ENCODE measurements at places on chromosomes 7 and 10.

GRCh38 chr10:92848441-92849233 is at the start of gene EXOC6:
Gene EXOC6, plus strand, starts transcription at chr10:92848520. Its CDS starts 14 bp downstream, at chr10:92848534.
- DNase-seq: peak; percentile 81

GRCh38 chr10:46018453-46019176 is 11.8 kb downstream of the NCOA4 start:
- DNase-seq: no peak

GRCh38 chr7:145020454-145020853 is 184.6 kb upstream of the TPK1 start:
- no peak for DNase-seq

- DNase-seq: no peak
Measured at GRCh38 chr7:156764016-156764669, 123.6 kb downstream of the RNF32 start.

DNA sequence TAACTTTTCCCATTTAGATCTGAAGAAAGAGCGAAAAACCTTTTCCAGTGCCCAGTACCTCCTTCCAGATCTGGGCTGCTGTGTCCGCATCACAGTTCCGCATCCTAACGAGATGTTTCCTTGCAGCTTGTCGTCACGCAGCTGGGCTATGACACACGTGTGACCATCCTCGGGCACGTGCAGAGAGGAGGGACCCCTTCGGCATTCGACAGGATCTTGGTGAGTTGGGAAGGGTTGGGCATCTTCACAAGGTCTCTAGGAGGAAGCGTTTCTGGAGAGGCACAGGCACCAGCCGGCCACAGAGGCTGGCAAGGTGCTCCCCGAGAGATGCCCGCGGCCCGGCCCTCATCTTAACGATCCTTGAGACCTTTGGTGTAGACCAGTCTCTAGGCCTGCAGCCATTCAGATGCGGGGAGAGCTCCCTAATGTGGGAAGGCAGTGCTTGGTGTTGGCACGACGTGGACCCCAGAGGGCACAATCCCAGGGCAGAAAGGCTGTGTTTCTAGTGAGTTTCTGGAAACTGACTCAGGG is 41.3 kb downstream of the PFKP start:
- DNase-seq: no peak

- no peak for DNase-seq
Measured at GRCh38 chr10:124339119-124340032, 79.3 kb downstream of the OAT start.

DNA sequence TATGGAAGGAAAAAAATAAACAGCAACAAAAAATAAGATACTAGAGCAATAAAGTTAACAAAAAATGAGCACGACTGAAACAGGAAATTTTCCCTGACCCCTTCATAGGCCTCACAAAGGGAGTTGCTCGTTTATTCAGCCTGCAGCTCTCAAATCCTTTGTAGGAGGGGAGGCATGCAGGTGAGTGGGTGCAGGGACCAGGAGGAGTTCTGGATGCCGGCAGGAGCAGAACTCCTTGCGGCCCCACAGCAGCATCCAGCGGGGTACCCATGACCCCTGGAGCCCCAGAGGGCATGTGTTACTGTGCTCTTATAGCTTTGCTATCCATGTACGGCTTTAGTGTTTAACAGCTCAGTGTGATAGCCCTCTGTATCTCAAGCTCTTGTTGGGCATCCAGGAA is 5.8 kb downstream of the TAS2R39 start:
- DNase-seq: no peak

GRCh38 chr10:101155896-101156295 is 24.8 kb downstream of the TLX1 start:
- no peak for DNase-seq

DNA sequence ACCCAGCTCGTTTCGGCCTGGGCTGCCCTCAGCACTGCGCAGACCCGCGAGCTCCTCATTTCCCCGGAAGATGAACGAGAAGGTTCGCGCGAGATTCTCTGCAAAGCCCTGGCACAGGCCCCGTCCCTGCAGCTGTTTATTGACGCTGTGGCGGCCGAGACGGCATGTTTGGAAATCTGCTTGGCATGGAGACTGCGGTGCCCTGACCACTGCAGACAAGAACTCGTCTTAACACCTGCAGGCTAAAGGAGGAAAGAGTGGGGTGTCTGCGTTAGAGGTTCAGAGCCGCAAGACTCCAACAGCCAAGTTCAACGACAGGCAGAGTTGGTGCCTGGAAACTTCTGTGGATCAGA is 125.6 kb downstream of the DNAJB6 start:
- DNase-seq: no peak

- DNase-seq: no peak
Measured at GRCh38 chr10:90920986-90921666, at the start of gene ANKRD1. Gene ANKRD1, minus strand, starts transcription at chr10:90921087. Its CDS starts 60 bp downstream, at chr10:90921027.

DNA sequence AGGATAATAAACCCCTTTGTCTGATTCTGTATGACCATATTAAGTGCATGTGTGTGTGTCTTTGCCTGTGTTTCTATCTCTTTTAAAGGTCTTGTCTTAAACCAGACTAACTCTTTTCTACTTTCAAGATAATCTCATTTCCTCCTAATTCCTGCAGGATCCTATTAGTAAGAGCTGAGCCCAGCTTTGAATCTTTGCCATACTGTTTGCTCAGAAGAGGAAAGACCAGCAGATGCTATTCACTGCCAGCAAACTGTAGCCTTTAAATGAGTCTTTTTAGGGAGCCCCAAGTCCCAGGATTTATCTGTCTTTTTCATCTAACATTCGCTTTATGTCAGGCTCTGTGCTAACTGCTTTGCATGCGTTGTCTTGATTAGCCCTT is 2.9 kb downstream of the GPR158 start:
- DNase-seq: no peak

- no peak for DNase-seq
Measured at GRCh38 chr10:103493916-103494877, 692 bp downstream of the NEURL1 start.

- no peak for DNase-seq
Measured at GRCh38 chr10:21230219-21230618, 295.3 kb downstream of the SKIDA1 start.

DNA sequence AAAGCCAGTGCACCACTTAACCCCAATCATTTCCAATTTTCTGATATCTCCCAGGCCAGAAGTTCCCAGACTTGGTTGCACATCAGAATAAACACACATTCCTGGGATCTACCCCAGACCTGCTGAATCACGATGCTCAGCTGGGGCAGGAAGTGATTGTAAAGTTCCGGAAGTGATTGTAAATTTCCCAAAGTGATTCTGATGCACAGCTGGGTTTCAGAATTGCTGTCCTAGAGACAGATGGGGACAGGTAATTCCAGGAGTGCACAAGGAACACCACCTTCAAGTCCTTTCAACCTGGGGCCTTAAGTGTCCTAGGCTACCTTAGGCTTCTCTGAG is 104.2 kb upstream of the EEPD1 start:
- no peak for DNase-seq

DNA sequence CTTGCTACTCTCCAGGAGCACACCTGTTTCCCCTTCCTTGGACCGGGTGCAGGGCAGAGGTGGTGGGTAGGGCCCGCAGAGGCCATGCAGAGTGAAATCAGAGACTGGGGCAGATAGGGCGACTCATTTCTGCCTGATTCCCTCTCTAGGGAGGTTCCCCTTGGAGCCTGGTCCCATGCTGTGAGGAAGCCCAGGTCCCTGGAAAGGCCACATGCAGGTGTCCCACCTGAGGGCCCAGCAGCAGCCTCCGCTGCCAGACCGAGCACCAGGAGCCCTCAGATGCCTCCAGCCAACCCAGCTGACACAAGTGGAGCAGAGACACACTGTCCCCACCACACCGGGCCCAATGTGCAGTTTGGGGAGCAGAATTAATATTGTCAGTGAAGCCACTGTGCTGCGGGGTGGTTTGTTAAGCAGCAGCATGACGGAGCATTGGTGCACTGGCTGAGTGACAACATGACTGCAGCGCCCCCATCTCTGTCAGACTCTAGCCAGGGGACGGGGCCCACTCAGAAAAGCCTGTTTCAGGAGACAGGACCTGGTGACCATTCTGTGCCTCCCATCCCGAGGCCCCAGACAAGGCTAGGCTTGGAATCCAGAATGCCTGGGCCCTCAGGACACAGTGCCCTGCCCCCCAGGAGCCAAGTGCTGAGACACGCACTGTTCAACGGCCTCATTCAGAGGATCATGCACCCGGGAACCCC is 30.4 kb upstream of the RET start:
- DNase-seq: no peak

- DNase-seq: no peak
Measured at GRCh38 chr10:97895915-97896314, 46.3 kb downstream of the GOLGA7B start.

- DNase-seq: no peak
Measured at GRCh38 chr10:17214971-17215781, 12.9 kb upstream of the VIM start.

- no peak for DNase-seq
Measured at GRCh38 chr7:76272851-76273497, 29.5 kb upstream of the HSPB1 start.

- DNase-seq: no peak
Measured at GRCh38 chr7:142248166-142249160, 9.4 kb downstream of the PRSS58 start.

GRCh38 chr10:130500261-130501000 is 364.2 kb downstream of the GLRX3 start:
- no peak for DNase-seq

- peak; percentile 45 for DNase-seq
Measured at GRCh38 chr7:127413962-127414361, 21.5 kb upstream of the ZNF800 start.

DNA sequence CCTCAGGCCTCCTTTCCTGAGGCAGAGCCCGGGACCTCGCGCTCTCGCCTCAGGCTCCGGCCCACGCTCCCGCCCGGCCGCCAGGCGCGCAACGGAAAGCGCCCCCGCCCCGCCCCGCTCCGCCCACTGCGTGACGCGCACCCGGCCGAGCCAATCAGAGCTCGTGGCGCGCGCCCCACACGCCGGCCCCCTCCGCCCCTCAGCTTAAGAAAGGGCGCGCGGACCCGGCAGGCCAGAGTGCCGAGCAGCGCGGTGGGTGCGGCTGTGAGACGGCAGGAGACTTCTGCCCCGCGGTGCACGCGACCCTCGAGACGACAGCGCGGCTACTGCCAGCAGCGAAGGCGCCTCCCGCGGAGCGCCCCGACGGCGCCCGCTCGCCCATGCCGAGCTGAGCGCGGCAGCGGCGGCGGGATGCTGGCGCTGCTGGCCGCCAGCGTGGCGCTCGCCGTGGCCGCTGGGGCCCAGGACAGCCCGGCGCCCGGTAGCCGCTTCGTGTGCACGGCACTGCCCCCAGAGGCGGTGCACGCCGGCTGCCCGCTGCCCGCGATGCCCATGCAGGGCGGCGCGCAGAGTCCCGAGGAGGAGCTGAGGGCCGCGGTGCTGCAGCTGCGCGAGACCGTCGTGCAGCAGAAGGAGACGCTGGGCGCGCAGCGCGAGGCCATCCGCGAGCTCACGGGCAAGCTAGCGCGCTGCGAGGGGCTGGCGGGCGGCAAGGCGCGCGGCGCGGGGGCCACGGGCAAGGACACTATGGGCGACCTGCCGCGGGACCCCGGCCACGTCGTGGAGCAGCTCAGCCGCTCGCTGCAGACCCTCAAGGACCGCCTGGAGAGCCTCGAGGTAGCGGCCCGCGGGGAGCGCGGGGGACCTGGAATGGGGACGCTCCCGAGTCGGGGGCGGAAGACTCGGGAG is at the start of gene NPTX2:
NPTX2 (plus strand) TSS at position 235 of the 909 bp plus-strand sequence; CDS start at position 412, 177 bp downstream.
- DNase-seq: no peak

DNA sequence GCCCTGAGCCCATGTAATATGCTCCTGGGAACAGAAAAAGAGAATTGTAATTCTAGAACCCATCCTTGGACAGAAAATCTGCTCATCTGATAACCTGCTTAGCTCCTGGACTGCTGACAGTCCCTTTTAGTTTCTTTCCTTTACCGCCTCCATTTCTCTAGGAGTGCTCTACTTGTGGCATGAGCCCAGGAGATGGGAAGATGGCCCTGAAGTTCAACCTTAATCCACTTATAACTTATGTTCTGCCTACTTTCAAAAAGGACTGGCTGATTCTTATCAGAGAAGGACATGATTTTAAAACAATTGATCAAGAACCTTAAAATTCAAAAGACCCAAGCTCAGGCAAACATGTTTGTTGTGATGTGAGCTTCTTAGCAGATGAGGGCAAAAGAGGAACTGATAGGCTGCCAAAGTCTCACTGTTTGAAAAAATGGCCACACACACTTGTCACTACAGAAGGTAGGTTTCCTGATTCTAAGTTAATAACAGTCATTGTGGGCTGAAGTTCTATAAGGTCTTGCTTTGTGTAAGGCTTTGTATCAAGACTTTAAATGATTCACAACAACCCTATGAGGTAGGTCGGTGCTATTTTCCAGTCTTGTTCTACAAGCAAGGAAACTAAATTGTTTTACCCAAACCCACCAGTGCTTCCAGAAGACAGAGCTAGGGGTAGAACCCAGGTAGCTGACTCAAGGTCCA is 94.3 kb upstream of the AFAP1L2 start:
- DNase-seq: no peak

- peak; percentile 38 for DNase-seq
Measured at GRCh38 chr10:132397036-132397541, at the start of gene PWWP2B. Gene PWWP2B, plus strand, starts transcription at chr10:132397200. Its CDS starts 27 bp downstream, at chr10:132397227.

- no peak for DNase-seq
Measured at GRCh38 chr7:90668992-90669391, 72.9 kb downstream of the CDK14 start.

DNA sequence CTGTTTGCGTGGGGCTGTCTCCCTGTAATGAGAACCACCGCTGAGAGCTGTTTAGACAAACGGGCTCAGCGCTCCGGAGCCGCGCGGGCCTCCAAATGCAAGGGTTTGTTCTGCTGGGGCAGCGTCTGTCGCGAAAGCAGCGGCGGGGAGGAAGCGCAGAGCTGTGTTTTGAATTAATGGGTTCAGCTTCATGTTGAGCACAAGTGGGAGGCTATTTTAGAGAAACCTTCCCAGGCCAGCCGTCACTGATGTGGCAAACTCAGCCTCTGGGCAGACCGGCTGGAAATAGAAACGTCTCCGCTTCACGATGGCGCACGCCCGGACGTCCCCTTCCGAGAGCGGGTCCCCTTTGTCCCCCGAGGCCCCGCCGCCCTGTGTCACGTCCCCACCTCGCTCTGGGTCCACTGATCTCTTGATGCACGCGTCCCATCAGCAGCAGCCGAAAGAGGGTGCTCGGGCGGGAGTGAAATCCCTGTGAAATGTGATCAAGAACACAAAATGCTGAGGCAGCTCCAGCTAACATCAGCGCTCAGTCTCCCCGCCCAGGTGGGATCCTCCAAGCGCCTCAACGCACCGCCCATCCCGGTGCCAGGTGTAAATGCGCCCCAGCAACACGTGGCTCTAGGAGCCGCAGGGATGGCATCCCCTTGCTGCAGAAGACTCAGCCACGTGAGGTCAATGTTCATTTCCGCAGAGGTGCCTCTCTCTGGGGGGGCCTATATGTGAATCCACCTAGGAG is 44.9 kb downstream of the BAMBI start:
- no peak for DNase-seq

DNA sequence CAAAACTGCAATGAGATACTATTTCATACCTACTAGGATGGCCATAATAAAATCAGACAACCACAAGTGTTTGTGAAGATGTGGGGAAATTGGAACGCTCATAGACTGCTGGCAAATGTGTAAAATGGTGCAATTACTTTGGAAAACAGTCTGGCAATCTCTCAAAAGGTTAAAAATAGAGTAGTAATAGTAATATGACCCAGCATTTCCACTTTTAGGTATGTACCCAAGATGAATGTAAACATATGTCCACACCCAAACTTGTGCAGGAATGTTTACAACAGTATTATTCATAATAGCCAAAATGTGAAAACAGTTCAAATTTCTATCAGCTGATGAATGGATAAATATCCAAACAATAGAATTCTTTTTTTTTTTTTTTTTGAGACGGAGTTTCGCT is 731.6 kb upstream of the ANKRD30A start:
- DNase-seq: no peak
